ENCODE measurements at places on chromosomes 11 and 22.
A peak's percentile ranks its signal among the peaks of the same experiment; 100 is the strongest.

GRCh38 chr11:19978668-19979518 lies 181.4 kb downstream of the DBX1 start:
- DNase-seq, result peak; percentile 54

GRCh38 chr11:13999704-14000103 lies 37.2 kb downstream of the SPON1 start:
- no peak for DNase-seq

GRCh38 chr22:44171561-44171960 lies 9.2 kb upstream of the PARVG start:
- no peak for DNase-seq

GRCh38 chr11:47111318-47111804 lies 65.3 kb downstream of the ARFGAP2 start:
- DNase-seq, result no peak

DNA sequence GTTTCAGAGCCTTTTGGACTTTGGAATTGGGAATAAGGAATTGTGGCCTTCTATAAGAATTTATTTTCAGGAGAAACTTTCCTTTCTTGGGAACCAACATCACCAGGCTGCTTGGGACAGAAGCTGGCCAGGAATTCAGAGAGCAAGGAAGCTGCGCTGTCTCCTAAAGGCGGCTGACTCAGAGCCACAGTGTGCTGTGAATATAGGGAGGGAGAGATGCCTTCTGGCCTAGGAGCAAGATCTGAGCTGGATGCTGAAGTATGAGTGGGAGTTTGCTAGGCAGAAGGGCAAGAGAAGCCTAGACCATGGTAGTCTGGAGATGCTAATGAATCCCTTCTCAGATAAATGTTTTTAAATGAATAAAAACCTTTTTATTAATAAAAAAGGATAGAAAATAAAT lies 213.7 kb upstream of the TBCEL start:
- DNase-seq, result no peak

GRCh38 chr22:38201371-38201710 lies 453 bp upstream of the MAFF start:
- DNase-seq, result no peak

- DNase-seq, result no peak
Measured at GRCh38 chr11:38491986-38492385, 1894.0 kb upstream of the RAG2 start.

DNA sequence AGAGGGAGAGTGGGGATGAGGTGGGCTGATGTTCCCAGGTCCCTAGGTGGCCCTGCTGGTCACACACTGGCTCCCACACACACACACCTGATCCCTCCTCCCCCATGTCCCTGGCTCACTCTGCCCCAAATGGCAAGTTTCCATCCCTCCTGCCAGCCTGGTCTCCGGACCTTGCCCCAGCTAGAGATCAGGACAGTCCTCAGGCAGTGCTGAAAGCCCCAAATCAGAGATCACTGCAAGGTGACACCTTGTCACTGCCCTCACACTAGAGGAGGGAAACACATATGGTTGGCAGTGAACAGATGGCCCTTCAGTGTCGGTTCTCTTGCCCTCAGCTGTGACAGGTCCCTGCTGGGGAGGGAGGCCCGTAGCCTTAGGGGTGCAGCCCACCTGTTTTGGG lies 7.6 kb downstream of the TMPRSS5 start:
- DNase-seq, result no peak

GRCh38 chr11:134512061-134512460 lies 100.0 kb upstream of the B3GAT1 start:
- DNase-seq, result no peak

- no peak for DNase-seq
Measured at GRCh38 chr11:37504921-37505320, 906.9 kb upstream of the RAG2 start.

- DNase-seq, result no peak
Measured at GRCh38 chr11:113384551-113384950, 3.0 kb upstream of the ANKK1 start.

DNA sequence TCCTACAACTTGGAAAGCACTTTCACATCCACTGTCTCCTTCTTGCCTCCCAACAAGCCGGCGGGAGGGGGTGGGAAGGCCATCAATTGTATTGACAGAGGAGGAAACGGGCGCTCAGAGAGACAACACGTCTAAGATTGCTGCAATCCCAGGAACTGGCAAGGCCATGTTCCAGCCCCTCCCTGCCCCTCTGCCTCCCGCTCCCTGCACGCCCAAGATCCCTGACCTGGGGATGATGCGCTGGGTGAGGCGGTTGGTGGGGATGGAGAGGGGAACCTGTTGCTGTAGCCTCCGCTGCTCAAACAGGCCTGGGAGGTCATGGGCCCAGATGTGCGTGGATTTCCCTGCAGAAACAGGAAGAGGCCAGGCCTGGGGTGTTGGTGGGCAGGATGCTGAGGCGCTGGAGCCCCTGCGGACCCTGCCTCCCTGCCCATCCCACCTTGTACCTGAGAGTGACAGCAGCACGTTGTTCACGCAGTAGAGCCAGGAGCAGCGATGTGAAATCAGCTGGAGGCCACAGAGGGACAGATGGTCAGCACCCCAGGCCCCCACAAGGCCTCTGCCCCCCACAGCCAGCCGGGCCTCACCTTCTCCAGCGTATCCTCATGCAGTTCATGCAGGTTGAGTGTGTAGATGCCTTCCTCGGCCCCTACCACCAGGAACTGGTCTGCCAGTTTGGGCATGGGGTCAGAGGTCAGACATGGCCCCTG lies 6.8 kb downstream of the MAP4K2 start:
- DNase-seq, result no peak

- no peak for DNase-seq
Measured at GRCh38 chr11:27754035-27755017, 54.1 kb upstream of the BDNF start.

GRCh38 chr11:23370580-23371275 lies 510.5 kb upstream of the CCDC179 start:
- no peak for DNase-seq

GRCh38 chr22:23250785-23251363 lies 70.6 kb downstream of the BCR start:
- no peak for DNase-seq

- DNase-seq, result no peak
Measured at GRCh38 chr11:65871811-65872548, 620 bp downstream of the EFEMP2 start.

- no peak for DNase-seq
Measured at GRCh38 chr11:121248496-121248895, 44.1 kb upstream of the SC5D start.

GRCh38 chr11:92277871-92278270 lies 53.3 kb downstream of the FAT3 start:
- no peak for DNase-seq

DNA sequence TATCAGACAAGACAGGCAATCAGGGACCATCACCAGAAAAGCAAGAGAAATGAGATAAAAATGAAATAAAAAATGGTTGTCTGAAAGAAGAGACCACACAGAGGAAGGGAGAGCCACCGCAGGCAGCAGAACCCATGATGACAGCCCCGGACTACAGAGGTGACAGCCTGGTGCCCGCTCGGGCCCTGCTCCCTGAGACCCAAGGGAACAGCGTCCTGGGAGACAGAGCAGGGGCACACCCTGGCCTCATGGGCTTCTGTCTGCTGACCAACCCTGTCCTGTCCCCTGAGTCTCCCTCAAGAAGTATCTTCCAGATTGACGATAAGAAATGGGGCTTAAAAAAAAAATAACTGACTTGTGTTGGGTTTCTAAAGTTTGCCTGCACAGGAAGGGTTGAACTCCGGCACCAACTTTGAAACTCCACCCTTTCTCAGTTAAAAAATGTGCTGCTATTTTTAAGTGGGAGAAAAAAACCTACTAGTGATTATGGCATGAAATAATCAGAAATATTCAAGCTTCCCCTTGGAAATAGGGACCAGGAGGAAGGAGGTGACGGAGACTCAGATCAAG lies 70.1 kb upstream of the TTLL12 start:
- no peak for DNase-seq

- peak; percentile 57 for DNase-seq
Measured at GRCh38 chr11:133834682-133835592, 10.4 kb downstream of the SPATA19 start.

Measured in activated T-cell treated with anti-CD3 and anti-CD28 coated beads, Interleukin-2, amount 50 U/mL, for 72 hours (primary cell).